Glomerular endothelial cell (primary cell): ENCODE measurements at places on chromosomes 2 and 18. TPM values are rescaled to one million over a fixed set of nuclear protein-coding genes. Genes with fewer than 3 reads are reported as not detected.

Gene LRATD1
- total RNA-seq = 9.7 and 17.1 TPM in 2 replicates

Gene MFSD6
- total RNA-seq = 9.3 and 12.4 TPM in 2 replicates

Gene NFU1
- 34.3 and 36.3 TPM in 2 replicates for total RNA-seq

Gene DQX1
- not detected in 2 replicates for total RNA-seq

Gene TFCP2L1
- total RNA-seq = 0.10 TPM in 1 of 2 replicates, not detected in the other
